ENCODE measurements at places on chromosomes 7 and 10.
A peak's percentile ranks its signal among the peaks of the same experiment; 100 is the strongest.

DNA sequence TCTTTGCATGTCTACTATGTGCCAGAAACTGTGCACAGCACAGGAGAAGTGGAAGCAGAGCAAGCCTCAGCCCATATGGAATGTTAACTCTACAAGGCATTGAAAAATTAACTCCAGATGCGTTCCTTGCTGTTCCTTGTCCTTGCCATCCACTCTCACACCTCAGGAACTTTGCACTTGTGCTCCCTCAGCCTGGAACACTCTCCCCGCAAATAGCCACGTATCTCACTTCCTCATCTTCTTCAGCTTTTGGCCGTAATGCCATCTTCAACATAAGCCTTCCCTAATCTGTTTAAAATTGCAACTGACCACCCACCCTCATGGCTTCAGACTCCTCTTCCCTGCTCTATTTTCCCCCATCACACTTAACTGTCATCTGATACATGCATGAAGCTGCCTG, 83.2 kb upstream of the CAPZA2 start:
- no peak for DNase-seq

GRCh38 chr7:126574276-126575250, 678.2 kb downstream of the GRM8 start:
- DNase-seq, result no peak

DNA sequence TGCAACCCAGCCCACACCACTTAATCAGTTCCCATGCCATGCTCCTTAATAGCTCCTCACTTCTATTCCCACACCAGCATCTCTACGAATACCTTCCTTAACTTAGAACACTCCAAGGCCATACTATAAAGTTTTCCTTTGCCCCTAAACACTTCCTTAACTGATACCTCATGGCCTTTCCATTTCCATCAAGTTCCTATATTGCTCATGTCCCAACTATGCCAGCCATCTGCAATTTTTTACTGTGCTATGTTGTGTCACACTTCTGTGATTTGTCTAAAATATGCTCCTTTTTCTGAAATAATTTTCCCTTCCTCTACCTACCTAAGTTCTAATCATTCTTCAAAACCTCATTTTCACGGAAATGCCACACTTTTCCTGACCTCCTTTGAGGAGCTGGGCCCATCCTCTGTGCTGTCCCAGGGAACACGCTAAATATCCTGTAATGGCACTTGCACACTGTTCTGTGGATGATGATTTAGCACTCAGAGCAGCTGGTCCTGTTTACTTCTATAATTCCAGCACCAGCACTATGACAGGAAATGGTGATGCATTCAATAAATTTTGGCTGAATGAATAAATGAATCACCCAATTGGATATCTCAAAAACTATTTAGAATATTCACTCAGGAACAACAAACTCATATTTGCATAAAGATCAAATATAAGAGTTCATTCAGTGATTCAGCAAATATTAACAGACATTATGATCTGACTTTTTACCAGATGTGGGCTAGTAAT, 266.5 kb upstream of the HGF start:
- DNase-seq, result peak; percentile 51

DNA sequence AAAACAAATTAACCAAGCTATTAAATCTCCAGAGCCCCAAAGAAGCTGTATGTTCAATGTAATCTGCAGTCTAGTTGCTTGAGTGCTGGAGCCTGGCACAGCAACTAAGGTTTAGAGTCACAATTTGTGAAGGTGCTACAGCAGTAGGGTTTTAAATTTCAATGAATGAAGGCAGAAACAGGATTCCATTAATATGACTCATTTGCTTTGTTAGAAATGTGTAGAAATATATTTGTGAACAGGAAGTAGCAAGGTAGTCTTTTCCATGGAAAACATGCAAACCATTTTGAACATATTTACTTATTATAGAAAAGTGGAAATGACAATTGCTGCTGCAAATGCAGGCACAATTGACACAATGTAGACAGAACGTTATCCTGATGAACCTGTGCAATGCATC, 149.0 kb upstream of the STEAP4 start:
- DNase-seq, result no peak

- DNase-seq, result peak; percentile 59
Measured at GRCh38 chr7:100469227-100470044, 5.4 kb upstream of the SPACDR start.

DNA sequence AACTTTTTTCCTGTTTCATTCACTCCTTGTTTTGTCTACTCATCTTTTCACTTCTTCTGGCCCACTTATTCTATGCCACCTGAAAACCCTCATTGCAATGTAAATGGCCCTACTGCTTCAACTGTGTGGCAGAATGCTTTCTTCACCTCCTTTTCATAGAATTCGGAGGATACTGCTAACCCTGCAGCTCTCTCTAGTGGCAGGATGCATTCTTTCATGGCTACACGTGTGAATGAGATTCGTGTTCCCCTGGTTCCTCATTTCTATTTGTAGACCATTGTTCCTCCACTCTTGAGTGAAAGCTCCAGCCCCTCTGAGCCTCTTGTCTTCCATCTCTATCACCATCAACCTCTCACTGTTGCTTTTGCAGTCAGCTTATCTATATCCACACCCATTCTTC, 20.9 kb upstream of the CYP26C1 start:
- no peak for DNase-seq

GRCh38 chr7:84060000-84060399, 134.6 kb downstream of the SEMA3A start:
- no peak for DNase-seq

DNA sequence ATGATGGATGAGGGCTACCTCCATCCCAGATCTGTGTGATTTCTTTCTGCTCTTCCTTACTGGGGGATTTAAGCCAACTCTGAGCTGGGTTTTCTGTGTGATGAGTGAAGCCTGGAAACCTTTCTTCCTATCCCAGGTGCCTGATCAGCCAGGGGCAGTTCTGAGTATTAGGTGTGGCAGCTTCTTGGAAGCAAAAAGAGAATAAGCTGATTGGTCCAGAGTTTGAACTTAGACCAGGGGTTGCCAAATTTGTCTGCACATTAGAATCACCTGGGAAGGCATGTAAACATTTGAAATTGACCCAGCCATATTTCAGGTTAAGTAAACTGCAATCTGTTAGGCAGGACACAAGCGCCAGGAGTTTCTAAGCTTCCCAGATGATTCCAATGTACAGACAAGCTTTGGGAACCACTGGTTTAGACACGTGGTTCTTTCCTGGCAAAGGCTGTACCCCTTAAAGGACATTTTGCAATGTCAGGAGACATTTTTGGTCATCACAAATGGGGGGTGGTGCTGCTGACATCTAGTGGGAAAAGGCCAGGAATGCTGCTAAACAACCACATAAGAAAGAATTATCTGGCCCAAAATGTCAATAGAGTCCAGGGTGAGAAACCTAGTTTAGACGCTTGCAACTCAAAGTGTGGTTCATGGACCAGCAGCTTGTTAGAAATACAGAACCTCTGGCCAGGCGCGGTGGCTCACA, 160.5 kb upstream of the GHITM start:
- DNase-seq, result no peak

DNA sequence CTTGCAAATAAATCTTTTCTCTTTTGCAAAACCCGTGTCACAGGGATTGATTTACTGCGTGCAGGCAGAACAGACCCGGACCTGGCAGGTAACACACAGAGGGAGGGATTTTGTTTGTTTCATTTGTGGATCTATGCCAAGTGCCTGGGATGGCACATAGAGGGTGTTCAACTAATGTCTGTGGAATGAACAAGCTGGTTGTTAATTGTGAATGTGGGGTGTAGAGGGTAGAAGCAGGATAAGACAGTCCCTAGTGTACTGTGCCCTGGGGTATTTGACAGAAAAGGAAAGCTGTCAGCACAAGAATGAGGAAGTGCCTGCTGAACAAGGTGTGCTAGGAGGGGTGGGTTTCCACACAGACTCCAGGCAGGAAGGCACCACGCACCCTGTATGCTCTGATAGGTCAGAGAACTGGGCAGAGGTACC, 331.8 kb downstream of the CALN1 start:
- DNase-seq, result no peak

DNA sequence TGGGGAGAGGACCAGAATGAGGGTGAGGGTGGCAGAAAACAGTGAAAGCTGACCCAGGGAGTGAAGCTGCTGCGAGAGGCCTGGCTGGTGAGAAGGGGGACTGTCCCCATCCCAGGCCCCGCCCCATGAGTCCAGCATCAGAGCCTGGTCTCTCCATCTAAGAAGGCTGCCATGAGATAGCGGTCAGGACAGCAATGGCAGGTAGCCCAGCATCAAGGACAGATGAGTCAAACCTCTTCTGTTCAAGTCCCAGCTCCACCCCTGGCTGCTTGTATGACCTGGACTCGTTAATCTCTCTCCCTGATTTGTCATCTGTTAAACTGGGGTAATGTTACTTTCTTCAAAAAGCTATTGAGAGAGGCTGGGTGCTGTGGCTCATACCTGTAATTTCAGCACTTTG, 22.2 kb downstream of the GPNMB start:
- DNase-seq, result no peak

GRCh38 chr7:134865001-134865845, 85.8 kb downstream of the CALD1 start:
- no peak for DNase-seq

DNA sequence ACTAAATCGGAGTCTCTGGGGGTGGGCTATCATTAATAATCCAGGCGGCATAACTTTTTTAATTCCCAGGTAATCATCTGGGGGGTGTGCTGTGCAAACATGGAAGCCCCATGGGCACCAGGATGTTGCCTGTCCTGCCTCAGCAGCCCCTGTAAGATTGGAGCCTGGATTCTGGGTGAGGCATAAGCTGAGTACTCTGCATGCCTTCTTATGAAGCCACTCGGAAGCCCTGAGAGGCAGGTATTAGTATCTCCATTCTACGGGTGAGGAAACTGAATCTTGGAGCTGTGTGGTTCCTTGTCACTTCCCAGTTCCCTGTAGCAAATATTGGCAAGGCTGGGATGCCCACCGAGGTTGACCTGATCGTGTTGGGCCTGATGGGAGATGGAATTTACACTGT, 7.4 kb upstream of the OPN4 start:
- no peak for DNase-seq
